ENCODE measurements at places on chromosomes 1 and 21.

DNA sequence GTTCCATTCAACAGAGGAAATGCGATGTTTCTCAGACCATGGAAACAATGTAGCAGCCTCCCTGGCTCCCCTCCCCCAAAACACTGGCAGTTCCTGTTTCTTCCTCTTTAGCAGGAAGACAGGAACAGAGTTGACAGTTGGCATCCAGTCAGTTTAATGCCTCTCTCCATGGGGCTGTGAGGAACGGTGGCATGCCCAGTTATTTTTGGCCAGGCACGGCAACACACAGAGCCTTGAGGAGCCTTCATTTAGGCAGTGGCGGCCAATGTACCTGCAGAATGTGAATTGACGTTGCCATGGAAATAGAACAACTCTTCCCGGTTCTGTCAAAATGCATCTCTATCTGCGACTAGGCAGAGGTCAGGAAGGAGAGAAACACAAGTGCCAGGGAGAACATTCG, 330.6 kb downstream of the DSCAM start:
- no peak for DNase-seq

GRCh38 chr1:92447976-92448375, 38.7 kb downstream of the GFI1 start:
- no peak for DNase-seq

DNA sequence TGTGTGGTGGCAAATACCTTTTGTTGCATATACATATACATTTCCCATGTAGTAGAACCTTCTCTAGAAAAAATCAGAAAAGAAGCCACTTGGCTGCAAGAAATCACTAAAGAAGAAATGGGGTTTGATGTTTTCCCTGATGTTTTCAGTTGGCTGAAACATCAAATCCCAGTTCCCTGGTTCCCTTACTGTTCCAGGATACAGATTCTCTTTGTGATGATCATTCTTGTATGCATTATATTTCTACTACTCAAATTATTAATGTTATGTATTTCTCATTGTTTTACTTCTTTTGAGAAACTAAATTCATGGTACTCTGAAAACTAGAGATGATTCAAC, 7.6 kb downstream of the RNU1-2 start:
- DNase-seq, result no peak

- no peak for DNase-seq
These were observed 6.5 kb downstream of the RUNX3 start for GRCh38 chr1:24923485-24924113.

DNA sequence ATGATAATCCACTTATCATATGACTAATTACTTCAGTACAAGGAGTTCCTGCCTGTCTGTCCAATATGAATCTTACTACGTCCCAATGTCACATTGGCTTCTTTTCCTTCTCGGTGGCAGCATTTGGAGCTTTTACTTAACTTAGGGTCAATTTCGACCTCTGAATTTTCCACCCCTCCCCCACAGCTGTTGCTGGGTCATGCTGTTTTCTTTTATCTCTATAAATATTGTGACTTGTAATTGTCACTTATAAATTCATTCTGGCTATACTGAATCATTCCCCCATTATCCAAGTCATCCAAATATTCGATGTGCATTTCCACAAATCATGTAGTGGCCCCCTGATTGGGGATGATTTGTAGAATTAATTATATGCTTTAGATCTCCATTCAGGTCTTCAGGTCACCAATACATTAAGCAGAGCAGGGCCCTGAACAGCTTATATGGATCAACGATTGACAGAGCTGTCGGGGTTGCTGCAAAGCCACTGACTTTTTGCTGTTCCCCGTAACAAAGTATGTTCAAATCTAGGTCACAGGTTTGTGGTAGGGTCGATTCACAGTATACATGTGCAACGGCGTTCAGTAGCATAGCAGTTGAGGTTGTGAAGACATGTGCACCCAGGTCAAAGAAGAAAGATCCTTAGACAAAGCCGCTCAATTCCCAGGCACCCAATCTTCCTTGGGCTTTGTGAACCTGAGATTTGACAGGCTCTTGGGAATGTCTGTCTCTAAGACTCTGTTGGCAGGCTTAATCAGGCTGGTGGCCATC, 18.3 kb upstream of the RNU1-4 start:
- DNase-seq, result no peak

DNA sequence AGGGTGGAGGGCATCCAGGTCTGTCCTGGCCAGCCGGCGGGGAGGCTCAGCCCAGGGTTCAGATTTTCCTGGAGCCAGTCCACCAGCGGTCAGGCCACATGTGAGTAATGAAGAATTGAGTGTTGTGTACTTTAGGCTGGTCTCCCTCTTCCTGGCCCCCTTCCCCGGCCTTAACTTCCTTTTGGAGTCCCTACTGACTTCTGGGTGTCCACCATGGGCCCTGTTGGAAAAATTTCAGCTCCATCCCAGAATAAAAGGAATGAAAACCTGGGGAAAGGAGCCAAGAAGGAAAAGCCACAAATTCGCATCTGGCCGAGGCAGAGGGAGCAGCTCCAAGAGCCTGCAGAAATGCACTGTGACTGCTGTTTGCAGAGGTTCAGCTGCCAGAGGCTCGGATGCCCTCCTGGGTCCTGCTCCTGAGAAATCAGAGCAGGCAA, 35.5 kb upstream of the HHAT start:
- peak; percentile 65 for DNase-seq

DNA sequence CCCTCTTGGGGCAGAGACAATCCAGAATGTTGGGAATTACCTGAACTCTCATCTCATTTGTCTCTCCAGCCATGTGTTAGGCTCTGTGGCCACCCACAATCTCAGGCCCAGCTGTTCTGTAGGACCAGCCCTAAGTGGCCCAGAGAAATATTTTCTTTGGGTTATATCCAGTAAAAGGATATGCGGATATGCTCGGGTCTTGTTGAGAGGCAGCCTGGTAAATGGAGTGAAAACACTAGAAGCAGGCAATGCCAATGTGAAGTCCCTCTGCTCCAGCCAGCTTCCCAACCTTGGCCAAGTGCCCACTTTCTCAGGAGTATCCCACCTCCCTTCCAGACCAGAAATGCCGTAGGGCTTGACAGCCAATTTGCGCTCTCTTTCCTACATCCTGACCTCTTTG, 192.2 kb downstream of the ST6GALNAC3 start:
- DNase-seq, result no peak

DNA sequence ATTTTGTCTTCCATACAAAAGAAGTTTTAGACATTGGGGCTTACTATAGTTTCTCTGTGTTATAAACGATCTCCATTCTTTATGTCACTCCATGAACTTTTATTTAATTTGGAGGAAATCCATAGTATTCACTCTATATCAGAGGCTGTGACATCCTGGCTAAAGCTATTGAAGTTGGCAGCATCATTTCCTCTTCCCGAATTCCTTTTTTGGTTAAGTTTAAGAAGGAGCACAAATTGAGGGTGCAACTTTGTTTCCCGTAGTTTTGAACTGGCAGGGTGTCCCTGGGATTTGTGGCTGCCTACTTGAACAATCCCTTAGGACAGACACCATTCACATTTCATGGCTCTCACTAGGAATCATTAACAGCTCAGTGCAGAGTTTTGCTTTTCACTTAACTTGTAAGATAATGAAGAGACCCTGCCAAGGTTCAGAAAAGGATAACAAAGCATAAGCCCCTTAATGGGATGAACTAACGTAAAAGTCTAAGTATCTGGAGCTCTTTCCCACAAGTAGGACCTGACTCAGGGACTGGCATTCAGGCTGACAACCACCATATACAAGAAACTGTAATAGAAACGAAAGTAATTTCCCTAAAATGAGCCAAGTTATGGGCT, 13.9 kb downstream of the S1PR1 start:
- DNase-seq, result no peak

DNA sequence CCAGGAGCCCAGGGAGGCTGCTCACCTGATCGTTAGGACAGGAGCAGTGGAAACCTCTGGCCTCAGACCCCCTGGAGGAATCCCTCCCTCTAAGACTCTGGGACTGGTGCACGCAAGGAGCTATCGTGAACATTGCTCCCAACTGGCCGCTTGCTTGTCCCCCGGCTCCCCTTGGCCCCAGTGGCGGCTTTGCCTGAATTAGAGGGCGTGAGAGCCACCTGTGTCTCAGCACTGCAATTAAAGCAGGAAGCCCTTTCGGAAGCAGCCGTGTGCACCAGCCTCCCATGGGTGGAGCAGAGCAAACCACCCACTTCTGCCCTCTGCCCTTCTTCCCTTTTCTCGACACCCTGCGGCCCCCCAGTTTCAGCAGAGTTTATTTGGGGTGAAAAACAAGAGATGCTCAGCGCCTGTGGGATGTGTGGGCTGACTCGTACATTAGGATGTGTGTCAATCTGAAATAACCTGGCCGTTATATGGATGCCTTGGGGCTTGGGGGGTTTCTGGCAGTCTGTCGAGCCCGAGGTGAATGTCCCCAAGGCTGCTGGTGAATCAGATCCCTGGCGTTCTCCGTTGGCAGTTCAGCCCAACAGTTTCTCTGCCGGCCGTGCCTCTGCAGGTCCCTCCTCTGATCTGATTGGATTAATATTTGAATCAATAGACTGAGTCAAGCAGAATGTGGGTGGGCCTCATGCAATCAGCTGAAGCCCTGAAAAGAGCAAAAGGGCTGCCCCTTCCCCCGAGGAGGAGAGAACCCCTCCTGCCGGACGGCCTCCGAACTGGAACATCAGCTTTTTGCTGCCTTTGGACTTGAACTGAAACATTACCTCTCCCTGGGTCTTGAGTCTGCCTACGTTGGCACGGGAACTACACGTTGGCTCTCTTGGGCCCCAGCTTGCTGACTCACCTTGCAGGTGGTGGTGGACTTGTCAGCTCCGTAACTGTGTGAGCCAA, 7.3 kb upstream of the UMODL1 start:
- no peak for DNase-seq

- DNase-seq, result no peak
These were observed 1.0 kb downstream of the MSH4 start for GRCh38 chr1:75797606-75798216.

GRCh38 chr1:206952171-206952570, 5.9 kb upstream of the PIGR start:
- DNase-seq, result no peak

DNA sequence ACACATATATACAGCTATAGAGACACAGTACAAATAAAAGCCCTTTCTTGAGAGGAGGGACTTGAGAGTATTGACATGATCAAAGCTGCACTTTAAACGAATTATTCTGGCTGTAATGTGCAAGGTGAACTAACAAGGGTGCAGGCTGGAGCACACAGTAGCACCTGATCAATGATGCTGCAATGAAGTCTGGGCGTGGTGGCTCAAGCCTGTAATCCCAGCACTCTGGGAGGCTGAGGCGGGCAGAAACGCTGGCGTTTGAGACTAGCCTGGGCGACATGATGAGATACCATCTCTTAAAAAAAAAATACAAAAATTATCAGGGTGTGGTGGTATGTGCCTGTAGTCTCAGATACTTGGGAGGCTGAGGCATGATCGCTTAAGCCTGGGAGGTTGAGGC, 14.1 kb upstream of the CTH start:
- no peak for DNase-seq

DNA sequence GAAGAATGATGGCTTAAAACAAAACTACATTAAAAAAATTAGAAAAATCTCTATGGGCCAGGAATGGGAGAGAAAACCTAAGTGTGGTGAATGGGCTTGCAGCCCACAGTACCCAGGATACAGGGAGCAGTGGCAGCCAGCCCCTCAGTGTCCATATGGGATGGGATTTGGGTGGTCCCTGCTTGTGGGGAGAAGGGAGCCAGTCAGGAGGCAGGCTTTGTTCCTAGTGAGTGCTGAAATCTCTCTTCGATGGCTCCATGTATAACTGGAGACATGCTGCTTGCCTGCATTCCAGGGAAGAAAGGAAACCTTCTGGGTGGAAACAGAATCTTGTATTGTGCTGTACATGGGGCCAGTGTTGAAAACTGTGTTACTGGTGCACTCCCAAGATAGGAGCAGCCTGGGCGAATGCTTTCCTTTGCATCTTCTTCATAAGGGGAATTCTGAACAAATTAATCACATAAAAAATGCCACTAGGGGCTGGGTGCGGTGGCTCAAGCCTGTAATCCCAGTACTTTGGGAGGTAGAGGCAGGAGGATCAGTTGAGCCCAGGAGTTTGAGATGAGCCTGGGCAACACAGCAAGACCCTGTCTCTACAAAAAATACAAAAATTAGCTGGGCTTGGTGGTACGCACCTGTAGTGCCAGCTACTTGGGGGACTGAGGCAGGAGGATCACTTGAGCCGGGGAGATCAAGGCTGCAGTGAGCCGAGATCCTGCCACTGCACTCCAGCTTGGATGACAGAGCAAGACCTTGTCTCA, 36.0 kb downstream of the PTPRU start:
- no peak for DNase-seq

DNA sequence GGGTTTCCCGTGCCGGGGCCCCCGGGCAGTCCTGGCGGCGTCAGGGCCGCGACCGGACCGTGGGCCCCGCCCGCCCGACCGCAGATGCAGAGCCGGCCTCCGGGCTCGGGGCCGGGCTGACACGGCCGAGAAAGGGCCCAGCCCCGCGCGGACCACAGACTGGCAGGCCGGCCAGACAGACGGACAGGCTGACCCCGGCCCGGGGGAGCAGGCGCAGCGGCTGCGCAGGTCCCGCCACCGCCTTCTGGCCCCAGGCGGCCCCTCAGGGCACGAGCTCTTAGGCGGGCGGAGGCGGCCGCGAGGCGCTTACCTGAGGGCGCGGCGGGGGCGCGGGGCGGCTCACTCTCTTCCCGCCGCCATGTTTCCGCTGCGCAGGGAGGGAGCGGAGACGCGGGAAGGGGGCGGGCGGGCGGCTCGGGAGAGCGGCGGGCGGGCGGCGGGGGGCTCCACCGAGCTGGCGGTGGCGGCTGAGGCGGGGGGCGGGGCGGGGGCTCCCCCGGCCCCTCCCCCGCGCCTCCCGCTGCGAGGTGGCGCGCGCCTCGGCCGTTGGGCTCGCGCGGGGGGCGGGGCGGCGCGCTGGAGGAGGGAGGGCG, at the start of gene SCMH1:
SCMH1 (minus strand) TSS at position 558 of the 593 bp plus-strand sequence. CDS start 56,173 bp downstream, outside the sequence.
- DNase-seq, result peak; percentile 49

DNA sequence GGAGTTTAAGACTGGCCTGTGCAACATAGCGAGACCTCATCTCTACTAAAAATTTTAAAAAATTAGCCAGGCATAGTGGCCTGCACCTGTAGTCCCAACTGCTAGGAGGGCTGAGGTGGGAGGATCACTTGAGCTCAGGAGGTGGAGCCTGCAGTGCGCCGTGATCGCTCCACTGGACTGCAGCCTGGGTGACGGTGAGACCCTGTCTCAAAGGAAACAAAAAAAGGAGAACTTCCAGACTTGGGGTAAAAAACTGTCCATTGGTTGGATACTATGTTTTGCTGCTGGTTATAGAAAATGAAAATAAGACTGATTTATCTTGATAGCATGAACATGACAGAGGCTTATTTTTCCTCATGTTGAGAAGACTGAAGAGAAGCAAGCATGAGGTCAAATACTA, 79.4 kb downstream of the WDR4 start:
- DNase-seq, result no peak
